Activated CD8-positive, alpha-beta memory T cell treated with anti-CD3 and anti-CD28 coated beads for 1 hour (primary cell): ENCODE measurements at places on chromosomes 3 and 15.

GRCh38 chr15:98614681-98615080 is 33.7 kb upstream of the IGF1R start:
- no peak for DNase-seq

- DNase-seq: no peak
Measured at GRCh38 chr3:175851541-175851940, 992.4 kb downstream of the NAALADL2 start.

DNA sequence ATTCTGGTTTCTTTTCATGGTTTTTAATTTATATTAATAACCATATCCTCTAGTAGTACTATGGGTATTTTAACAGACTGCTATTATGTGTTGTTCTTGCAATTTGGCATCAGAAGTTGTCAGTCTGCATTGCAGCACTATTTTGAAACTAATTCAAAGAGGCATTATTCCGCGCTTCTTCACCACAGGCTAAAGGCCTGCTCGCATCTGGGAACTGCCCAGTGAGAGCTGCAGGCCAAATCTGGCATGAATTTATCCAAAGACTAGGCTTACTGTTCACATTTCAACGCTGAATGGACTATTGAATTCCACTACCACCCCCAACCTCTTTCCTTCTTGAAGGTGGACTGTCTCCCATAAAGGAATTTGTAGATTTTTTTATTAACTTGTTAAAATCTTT is 310.4 kb upstream of the NR2F2 start:
- DNase-seq: no peak

DNA sequence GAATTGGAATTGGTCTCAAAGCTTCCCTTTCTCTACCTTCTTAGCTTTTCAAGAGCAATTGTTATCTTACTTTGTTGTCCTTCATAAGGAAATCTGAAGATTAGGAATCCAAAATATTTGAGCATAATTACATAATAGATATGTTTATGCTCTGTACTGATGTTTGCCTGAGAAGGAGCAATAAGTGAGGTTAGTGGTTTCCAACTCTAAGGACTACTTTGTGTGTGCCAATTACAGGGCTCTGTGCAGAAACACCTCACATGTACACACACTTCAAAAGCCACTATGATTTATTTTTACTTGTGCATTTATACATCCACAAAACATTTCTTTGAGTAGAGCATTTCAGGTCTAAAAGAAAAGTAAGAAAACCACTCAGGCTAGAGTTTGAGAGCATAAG is 49.9 kb downstream of the MME start:
- no peak for DNase-seq

DNA sequence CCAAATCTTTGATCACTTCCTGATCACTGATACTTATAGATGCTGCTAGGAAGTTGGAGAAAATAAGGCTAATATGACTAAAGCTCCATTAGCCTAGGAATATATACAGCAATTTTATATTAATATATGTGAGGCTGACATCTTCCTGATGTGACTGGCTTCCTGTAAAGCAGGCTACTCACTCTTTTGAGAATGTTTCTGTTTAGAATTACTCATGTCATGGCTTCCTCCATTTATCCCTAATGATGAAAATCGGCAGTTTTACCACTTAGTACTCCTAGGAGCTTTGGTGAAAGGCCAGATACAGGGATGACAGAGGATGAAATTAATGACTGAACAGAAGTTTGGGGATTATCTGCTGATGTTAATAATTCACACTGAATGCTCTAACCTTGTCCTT is 3.9 kb upstream of the MAP1A start:
- no peak for DNase-seq

DNA sequence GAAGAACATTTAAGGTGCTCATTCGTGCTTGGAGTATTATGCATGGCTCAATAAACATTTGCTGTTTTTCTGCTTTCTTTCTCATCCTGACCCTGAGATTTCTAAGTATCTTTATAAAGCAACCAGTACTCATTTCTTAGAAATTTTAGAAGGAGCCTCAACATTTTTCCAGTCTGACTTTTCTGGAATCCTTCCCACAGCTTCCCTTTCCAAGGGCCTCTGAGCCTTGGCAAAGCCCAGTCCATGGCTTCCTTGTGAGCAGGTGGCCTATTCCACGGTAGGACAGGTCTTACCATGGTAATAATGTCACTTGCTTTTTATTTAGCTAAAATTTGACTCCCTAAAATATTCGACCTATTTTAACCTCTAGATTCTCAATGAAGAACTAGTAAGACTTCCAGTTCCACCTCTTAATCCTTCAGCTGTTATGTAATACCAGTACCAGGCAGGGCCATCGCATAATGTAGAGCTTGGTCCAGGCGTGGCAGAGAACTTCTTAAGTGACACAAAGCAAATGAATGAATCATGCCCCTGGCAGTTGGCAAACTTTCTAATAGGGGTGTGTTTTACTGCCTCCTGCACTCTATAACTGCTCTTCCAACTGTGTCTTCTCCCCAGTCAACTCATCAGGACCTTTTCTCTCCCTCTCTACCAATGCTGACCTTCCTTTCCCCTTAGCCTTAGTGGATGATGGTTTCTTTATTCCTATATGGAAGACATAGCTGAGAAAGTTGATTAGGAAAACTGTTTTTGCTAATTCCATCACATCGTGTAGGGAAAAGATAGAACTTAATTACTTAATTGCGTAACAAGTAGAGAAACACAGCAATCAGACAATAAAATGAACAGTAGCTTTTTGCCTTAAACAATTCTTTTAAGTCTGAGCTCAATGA is 894 bp upstream of the TM4SF4 start:
- DNase-seq: no peak

- DNase-seq: no peak
Measured at GRCh38 chr3:105347625-105348302, 18.9 kb upstream of the ALCAM start.
